ENCODE measurements at places on chromosomes 11 and 22.

DNA sequence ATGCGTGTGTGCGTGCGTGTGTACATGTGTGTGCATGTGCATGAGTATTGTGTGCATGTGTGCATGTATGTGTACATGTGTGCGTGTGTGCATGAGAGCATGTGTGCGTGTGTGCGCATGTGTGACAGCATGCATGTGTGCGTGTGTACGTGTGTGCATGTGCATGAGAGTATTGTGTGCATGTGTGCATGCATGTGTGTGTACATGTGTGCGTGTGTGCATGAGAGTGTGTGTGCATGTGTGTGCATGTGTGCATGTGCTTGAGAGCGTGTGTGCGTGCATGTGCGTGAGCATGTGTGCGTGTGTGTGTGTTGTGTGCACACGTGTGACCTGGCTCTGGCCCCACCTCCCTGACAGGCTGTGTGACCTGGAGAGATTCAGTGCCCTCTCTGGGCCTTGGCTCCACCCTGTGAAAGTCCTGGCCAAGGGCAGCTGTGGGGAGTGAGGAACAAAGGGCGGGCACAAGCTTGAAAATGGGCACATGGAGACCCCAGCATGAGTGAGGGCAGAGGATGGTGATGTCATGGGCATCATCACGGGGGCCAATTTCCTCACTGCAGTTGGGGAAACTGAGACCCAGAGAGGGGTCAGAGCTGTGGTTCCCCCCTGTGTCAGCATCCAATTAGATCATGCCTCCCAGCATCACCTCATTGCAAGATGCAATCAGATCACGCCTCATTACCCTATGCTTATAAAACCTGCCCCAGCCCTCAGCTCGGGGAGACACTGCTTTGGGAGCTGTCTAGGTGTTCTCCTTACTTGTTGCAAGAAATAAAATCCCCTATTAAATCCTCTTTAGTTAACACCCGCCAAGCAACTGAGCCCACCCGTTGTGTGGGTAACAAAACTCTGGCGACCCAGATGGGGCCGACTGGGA is 658 bp downstream of the ACY3 start:
- no peak for DNase-seq

DNA sequence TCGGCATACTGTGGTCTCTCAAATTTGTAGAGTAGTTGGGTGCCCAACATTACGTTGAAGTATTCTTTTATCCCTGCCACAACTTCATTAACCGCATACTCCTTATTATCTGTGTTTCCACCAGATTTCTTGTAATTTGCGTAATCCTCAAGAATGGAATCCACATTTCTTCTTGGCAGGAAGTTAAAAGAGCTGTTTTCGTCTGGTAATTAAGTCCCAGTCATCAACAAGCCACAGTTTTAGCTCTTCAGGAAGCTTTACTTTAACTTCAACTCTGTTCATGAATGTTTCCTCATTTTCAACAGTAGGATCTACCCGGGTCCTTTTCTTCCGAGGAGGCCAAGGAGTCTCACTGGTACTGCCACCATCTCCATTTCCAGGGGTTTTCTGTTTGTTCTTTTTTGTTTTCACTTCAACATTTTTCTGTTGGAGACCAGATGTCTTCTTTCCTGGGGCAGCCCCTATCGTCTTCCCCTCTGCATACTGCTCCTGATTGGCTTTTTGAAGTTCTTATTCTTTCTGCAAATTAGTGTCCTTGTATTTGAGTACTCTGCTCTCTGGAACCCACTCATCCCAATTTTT is 30.3 kb downstream of the PDE3B start:
- no peak for DNase-seq

GRCh38 chr11:80083531-80083951 is 642.7 kb upstream of the TENM4 start:
- no peak for DNase-seq

GRCh38 chr11:64876229-64876750 is 2.1 kb downstream of the EHD1 start:
- no peak for DNase-seq

DNA sequence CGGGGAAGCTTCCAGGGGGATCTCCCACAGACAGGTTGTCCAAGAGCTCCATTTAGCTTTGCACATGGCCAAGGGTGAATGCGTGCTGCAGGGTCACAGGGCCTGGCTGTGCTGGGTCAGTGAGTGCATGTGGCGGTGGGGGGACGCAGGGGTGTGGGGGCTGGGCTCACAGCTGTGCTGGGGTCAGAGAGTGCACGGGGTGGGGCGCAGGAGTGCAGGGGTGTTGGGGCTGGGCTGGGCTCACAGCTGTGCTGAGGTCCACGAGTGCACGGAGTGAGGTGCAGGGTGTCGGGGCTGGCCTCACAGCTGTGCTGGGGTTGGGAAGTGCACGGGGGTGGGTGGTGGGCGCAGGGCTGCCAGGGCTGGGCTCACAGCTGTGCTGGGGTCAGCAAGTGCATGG is 557.7 kb downstream of the BRD1 start:
- DNase-seq: no peak

- no peak for DNase-seq
These were observed 3.6 kb upstream of the VPS37C start for GRCh38 chr11:61164606-61165424.

DNA sequence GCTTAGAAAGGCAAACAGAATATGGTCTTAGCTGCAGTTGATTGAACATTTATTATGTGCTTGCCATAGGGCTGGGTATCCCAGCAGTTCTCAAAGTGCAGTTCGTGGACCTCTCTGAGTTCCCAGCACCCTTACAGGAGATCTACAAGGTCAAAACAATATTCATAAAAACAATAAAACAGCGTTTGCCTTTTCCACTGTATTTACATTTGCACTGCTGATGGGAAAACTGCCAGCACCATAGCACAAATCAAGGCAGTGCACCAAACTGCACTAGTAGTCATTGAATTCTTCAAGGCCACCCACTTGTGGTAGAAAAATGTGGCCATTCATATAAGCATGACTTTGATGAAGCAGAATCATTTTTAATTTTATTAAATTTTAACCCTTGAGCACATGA is 128.1 kb downstream of the CCDC34 start:
- DNase-seq: no peak

DNA sequence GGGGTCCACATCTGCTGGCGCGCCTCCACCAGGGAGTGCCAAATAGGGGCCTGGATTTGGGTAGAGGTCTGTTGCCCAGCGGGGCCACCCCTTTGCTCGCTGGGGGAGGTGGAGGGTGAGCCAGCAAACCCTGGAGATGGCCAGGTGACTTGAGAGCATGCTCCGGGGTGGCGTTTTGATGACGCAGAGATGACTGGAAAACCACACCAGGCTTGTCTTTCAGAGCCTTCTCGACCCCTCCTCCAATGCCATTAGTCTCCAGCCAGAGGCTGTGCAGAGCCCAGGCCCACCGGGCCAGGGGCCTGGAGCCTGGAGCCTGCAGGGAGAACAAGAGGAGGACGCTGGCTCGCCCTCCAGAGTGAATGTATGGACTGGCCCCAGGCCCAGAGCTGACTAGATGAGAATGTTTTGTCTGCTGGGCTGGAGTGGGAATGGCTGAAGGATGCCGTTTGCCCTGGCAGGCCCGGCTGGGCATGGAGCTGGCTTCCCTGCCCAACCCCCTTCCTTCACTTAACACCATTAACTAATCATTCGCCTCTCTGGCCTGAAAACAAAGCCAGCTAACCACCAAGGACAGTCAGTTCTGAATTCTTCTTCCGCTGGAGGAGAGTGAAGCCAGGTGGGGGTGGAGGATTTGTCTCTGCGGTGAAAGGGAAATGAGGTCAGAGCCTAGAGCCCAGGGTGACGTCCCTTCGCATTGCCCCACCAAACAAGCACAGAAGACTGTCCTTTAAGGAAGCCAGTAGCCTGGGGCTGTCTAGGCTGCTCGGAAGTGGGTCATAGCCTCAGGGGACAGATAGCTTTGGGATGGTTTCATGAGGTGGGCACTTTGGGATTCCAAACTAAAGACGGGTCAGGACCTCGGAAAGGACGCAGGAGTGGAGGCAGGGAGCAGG is 1.6 kb upstream of the MCAM start:
- peak; percentile 51 for DNase-seq

- DNase-seq: no peak
These were observed 25.8 kb downstream of the NF2 start for GRCh38 chr22:29628996-29629902.

- no peak for DNase-seq
These were observed 41.0 kb upstream of the XKR3 start for GRCh38 chr22:16866167-16866566.
